Natural killer cell (primary cell): ENCODE measurements at places on chromosomes 5 and 9. TPM values are rescaled to one million over a fixed set of nuclear protein-coding genes. Genes with fewer than 3 reads are reported as not detected.

FGFR4 gene
- 0.72 TPM for total RNA-seq

PRRC1 gene
- total RNA-seq, result 39.6 TPM

FGF10 gene
- total RNA-seq, result not detected

SPATA9 gene
- 2.1 TPM for total RNA-seq

- no peaks in the 10 kb centered on the region for H3K4me1 ChIP-seq
- H3K36me3 ChIP-seq, result no peaks in the 10 kb centered on the region
- H3K4me3 ChIP-seq, result no peak overlapping the region
- no peak for DNase-seq
Observed at GRCh38 chr9:126956917-126957686, 42.5 kb downstream of the RALGPS1 start.

- no peak overlapping the region for H3K4me3 ChIP-seq
- no peaks in the 10 kb centered on the region for H3K27me3 ChIP-seq
- no peak for DNase-seq
- H3K36me3 ChIP-seq, result no peaks in the 10 kb centered on the region
Observed at GRCh38 chr5:175715627-175716522, 58.0 kb downstream of the HRH2 start.

- no peaks in the 10 kb centered on the region for H3K4me1 ChIP-seq
- H3K36me3 ChIP-seq, result no peaks in the 10 kb centered on the region
- H3K27ac ChIP-seq, result no peak overlapping the region
- H3K27me3 ChIP-seq, result no peaks in the 10 kb centered on the region
Observed at GRCh38 chr5:116418774-116419173, 155.8 kb downstream of the SEMA6A start.

DNA sequence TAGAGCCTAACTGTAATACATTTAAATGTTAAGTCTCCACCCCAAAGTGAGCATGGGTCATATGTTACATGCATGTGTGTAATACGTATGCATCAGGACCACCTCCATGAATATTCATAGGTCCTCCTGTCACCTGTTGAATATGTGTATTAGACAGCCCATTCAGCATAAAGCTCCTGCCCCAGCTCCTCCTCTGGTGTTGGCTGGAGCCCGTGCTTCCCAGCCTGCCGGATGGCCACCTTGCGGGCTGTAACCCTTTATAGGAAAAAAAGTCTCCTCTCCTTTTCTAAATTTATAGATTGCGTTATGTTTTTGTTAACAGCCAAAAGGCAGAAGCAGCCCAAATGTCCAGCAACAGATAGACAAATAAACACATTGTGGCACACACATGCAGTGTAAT lies 299.5 kb downstream of the MED10 start:
- H3K4me3 ChIP-seq, result no peak overlapping the region
- no peak for DNase-seq
- no peaks in the 10 kb centered on the region for H3K27me3 ChIP-seq
- no peaks in the 10 kb centered on the region for H3K4me1 ChIP-seq
- H3K27ac ChIP-seq, result no peak overlapping the region

- H3K4me1 ChIP-seq, result no peaks in the 10 kb centered on the region
- no peak for DNase-seq
Observed at GRCh38 chr5:57488215-57488955, 5.8 kb upstream of the ACTBL2 start.

GRCh38 chr5:2916076-2916682 lies 164.7 kb upstream of the IRX2 start:
- no peaks in the 10 kb centered on the region for H3K4me1 ChIP-seq
- no peak overlapping the region for H3K27ac ChIP-seq
- H3K27me3 ChIP-seq, result no peaks in the 10 kb centered on the region

DNA sequence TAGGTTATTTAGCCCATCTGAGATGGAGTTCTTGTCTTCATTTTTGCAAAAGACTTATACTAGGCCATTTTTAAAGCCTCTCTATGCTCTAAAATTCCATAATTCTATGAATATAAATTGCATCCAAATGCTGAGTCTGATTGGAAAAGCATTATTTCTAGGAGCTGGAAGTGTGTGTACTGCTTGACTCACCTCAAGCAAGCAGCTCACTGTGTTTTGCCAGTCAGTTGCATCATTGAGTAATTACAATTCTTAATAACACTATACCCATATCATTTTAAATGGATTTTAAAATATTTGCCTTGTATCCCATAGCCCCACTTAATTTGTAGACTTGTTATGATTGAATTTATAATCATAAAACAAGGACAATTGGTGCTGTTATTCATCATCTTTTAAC lies 161.0 kb downstream of the PAM start:
- peaks cover 11% of the 10 kb centered on the region for H3K36me3 ChIP-seq
- H3K27me3 ChIP-seq, result no peaks in the 10 kb centered on the region
- H3K4me3 ChIP-seq, result no peak overlapping the region
- no peak overlapping the region for H3K27ac ChIP-seq

- no peak for DNase-seq
- no peak overlapping the region for H3K4me3 ChIP-seq
- no peak overlapping the region for H3K27ac ChIP-seq
Observed at GRCh38 chr9:84617411-84618029, 52.0 kb upstream of the NTRK2 start.

GRCh38 chr9:21991072-21991959 lies 2.9 kb downstream of the CDKN2A start:
- H3K4me1 ChIP-seq, result peaks cover 14% of the 10 kb centered on the region
- H3K27me3 ChIP-seq, result peaks cover 31% of the 10 kb centered on the region
- no peak overlapping the region for H3K4me3 ChIP-seq
- no peak overlapping the region for H3K27ac ChIP-seq
- no peak for DNase-seq
